Stimulated activated CD8-positive, alpha-beta memory T cell treated with anti-CD3 and anti-CD28 coated beads, Interleukin-7, amount 100 ng/mL, for 24 hours (primary cell): ENCODE measurements at places on chromosomes 4 and X.

DNA sequence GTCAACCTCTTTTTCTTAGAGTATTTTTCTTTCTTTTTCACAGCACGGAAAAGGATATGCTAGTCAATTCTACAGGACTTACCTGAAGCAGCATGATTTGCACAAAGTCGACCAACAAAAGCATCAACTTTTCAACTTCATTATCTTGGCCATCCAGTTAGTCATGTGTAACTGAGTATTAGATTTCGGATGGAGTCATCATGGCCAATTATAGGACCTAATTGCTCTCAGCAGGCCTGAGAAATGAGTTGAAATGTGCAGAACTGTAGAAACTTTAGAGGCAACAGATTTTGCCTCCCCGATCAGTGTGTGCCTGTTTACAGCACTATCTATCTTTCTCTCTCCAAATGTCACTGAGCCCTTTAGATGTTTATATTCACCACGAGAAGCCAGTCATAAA is 41.0 kb downstream of the PCDH10 start:
- DNase-seq = no peak

DNA sequence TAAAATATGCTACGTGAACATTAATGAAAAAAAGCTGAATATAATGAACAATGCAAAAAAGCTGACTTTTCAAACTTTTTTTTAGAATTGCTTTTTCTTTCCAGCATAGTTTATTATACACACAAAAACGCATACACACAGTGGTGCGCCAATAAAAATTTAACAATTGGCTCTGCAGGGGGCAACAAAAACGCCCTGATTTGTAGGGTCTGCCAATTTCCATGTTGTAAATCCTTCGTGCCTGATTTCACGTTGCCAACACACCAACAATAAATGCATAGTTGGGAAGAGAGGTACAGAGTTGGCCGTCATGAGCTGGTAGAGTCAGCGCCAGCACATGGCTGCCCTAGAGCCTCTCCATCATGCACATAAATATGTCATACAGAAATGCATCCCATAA is 333.1 kb downstream of the MAPK10 start:
- no peak for DNase-seq

DNA sequence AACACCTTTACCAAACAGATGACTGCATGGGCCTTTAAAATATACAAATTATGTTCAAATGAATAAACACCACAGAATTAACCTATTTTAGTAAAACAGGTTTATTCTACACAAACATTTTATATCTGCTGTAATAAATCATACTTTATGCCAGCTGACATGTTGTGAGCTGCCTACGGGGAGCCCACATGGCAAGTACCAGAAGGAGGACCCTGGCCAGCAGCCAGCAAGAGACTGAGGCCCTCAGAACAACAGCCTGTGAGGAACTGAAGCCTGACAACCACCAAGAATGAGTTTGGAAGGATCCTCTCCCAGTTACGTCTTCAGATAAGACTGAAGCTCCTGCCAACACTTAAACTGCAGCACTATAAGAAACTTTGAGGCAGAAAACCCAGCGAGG is 377.0 kb downstream of the PDGFC start:
- DNase-seq = no peak

- DNase-seq = no peak
Measured at GRCh38 chr4:110624398-110624780, 1.5 kb upstream of the PITX2 start.

DNA sequence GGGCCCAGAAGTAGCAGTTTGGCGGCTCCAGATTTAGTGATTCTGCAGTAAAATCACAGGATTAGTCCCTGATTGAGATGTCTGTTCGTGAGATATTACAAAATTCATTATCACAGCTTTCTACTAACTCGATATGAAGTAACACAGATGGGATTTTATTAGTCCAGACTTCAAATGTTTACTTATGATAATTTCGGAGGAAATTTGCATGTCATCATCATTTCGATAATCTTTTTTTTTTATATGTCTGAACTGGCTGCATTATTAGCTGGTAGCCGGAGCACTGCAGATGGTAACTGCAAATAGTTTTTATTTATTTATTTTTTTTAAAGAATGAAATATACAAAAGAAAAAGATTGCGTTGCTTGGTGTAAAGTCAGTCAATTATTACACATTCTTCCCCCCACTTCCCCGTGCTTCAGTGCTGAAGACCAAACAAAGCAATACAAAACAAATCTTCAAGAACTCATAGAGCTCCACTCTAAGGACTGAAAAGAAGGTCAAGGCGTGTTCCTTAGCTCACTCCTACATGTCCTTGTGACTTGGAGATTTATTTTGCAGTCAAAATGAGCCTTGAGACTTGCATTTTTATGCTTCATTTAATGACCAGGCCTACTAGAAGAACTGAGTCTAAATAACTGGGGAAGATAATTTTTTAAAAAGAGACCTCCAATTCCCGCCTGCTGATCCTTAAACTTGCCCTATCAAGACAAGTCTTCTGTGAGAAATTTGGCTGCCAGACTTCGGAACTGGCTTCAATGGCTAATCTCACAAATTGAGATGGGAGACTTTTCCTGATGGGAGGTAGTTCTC is 11.7 kb upstream of the PITX2 start:
- DNase-seq = no peak

DNA sequence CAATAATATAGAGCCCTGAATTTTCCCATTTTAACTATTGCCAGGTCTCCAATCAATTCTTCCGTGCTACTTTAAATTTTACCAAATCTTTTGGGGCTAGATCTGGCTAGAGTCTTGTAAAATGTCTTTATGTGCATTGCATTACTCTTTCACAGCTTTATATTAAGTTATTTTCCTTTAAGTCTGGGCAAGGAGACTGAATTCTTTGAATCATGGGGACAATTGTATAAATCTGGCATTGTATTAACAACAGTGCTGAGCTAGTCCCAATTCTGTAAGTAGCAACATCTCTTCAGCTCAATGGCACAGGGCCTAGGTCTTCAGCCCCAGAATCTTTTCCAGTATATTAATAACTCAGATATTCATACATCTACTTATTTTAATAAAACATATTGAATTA is 1080.4 kb upstream of the INTU start:
- no peak for DNase-seq

GRCh38 chrX:150872773-150873336 is 25.6 kb downstream of the CD99L2 start:
- no peak for DNase-seq

GRCh38 chrX:20217271-20217670 is 49.4 kb downstream of the RPS6KA3 start:
- DNase-seq = no peak

- DNase-seq = no peak
Measured at GRCh38 chr4:174396599-174397110, 112.9 kb downstream of the CEP44 start.

GRCh38 chrX:45850775-45851433 is 650.2 kb upstream of the DIPK2B start:
- DNase-seq = no peak

DNA sequence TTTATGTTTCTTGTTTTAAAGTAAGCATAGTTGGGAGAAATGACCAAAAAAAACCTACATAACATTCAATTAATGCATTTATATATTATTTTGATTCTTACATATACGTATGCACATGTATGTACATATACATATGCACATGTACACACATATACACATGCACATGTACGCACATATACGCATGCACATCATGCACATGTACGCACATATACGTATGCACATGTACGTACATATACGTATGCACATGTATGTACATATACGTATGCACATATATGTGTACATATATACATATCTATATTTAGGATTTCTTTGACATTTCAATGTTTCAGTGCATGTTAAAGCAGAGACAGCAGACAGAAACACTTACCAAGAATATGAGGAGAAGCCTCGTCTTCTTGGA is 263.4 kb downstream of the ADAMTS3 start:
- DNase-seq = no peak

GRCh38 chr4:143021384-143021783 is 163.3 kb upstream of the USP38 start:
- no peak for DNase-seq

DNA sequence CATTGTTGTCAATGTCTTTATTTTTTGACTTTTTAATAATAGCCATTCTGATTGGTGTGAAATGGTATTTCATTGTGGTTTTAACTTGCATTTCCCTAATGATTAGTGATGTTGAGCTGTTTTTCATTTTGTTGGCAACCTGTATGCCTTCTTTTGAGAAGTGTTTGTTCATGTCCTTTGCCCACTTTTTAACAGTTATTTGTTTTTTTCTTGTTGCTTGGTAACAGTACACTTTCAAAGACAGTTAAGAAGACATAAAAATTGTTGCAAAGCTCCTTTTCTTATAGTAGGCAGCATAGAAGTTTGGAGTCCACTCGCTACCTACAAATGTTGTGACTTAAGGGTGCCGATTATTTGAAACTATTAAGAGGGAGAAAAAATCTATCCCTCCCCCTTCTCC is 48.7 kb upstream of the SLC7A11 start:
- no peak for DNase-seq

GRCh38 chr4:6991771-6992557 is 51.2 kb upstream of the TADA2B start:
- DNase-seq = no peak

DNA sequence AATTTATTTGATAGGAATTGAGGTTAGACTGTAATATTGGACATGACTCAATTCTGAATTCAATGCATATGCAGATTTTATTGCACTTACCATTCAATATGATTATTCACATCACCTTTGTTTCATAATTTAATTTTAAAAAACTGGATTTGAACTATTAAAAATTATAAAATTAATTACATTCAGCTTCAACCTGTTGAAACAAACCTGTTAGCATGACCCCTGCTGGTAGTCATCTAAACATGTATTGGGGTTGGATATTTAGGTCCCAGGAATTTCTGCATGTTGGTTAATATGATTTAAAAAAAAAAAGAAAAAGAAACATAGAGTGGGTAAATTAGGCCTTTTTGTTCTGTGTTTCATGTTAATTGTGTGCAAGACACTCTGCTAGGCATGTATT is 85.9 kb downstream of the ARSJ start:
- DNase-seq = no peak

DNA sequence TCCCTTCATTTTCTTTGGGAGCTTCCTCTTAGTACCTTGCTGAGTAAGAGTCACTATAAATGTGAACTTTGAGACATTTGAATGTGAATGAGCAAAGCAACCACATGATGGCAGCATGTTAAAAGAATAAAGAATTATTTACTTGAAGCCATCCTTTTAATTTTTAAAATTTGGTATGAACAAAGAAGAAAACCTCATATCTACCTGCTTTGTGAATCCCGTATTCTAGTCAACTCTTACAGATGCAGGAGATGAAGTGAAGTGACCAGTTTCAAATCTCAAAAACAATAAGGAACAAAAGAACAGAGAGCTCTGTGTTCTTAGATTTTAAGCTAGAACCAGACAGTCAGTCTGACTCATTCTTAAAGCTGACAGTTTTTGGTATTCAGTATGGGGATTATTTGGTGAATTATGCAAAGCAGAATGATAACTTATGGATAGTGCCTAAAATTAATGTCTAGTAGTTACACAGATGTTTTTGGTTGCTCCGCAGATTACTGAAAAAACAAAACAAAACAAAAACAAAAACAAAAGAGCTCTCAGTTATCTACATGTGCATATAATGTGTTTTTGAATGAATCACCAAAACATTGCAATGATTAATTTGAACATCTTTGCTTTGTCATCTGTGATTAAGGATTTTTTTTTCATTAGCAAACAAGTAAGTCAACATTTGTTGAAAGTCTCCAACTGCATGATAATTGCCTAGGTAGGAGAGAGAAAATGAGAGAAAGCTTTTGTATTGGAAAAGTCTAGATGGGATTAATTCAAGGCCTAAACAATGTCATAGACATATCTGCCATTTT is 48.2 kb upstream of the H2AZ1 start:
- no peak for DNase-seq

DNA sequence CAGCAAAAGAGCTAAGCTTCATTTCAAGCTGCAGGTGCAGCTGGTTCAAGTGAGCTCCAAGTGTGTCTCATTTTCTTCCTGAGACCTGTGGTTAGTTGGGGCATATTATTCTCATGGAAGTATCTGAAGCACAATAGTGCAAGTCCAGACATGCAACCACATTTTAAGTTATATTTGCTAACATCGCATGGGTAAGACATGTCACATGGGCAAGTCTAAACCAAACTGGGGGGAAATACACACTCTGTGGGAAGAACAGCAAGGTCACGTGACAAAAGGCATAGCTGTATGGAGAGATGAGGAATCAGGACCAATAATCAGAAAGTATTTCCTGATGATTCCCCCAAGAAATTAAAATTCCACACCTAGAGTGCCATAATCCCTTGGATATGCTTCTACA is 94.9 kb upstream of the NDP start:
- DNase-seq = no peak

DNA sequence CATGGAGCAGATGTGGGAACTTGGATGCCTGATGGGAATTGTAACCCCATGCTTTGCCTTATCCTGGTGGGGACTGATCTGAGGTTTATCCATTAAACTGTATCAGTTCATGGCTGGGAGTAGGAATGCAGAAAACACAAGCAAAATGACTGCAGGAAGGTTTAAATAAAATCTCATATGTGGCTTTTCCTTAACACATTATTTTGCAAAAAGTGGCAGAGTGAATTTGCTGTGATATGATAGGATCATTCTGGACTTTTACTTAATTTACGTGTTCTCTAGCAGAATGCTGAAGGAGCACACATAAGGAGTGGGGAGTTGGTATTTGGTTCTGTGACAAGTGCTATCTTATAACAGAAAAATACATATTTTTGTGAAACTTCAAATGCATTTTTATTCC is 34.8 kb downstream of the REPS2 start:
- DNase-seq = no peak

GRCh38 chr4:42306221-42307109 is 90.8 kb upstream of the SHISA3 start:
- DNase-seq = no peak

- DNase-seq = no peak
Measured at GRCh38 chr4:42397635-42398170, 415 bp downstream of the SHISA3 start.

DNA sequence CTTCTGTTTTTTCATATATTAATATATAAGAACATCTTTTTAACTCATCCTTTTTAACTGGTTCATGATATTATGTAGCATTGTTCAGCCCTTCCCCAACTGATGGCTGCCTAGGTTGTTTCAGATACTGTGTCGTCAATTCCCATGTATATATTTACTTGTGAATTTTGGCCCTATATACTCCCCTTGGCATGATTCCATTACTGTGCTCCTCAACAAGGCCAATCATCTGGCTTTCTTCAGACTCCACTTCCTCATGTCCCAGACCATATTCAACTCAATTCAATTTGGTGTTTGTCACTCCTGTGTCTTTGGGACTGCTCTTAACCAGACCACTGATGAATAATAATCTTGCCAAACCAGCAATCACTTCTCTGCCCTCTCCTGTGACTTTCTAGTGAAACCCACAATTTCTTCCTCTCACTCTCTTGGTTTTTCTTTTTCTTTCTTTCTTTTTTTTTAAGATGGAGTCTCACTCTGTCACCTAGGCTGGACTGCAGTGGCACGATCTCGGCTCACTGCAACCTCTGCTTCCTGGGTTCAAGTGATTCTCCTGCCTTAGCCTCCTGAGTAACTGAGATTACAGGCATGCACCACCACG is 2.7 kb upstream of the WDR45 start:
- no peak for DNase-seq

DNA sequence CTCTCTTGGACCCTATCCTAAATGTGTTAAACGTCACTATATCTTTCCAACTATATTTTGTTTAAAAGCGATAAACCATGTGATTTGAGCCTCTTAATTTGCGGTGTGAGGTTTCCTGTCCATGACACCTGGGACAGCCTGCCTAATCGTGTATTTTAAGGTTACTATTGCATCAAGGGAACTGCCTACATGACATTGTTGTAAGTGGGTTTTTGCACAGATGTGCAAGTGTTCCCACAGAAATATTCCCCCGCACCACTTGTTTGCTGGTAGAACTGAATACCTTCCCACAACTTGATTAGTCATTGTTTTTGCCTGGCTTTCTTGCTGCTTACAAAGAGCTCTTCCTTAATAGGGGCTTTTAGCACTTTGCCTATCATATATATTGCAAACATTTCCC is 5.1 kb upstream of the FAM184B start:
- no peak for DNase-seq
